ENCODE measurements at places on chromosomes 3 and 15.

DNA sequence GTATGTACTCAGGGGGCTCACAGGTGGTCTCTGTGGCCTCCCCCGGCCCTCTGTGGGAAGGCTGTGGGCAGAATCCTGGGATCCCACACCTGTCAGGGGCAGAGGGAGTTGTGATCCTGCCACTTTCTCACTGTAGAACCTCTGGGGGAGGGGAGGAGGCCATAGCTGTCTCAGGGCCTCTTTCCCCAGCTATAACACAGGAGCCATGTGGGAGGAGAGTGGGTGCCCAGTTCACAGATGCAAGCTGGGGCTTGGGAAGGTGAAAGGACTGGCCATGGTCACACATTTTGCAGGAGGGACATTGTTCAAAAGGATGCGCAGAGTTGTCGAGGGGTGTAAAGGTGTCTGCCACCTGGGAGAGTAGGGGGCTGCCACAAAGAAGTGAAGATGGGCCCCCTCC, 11.7 kb downstream of the MAPKAPK3 start:
- no peak for DNase-seq

DNA sequence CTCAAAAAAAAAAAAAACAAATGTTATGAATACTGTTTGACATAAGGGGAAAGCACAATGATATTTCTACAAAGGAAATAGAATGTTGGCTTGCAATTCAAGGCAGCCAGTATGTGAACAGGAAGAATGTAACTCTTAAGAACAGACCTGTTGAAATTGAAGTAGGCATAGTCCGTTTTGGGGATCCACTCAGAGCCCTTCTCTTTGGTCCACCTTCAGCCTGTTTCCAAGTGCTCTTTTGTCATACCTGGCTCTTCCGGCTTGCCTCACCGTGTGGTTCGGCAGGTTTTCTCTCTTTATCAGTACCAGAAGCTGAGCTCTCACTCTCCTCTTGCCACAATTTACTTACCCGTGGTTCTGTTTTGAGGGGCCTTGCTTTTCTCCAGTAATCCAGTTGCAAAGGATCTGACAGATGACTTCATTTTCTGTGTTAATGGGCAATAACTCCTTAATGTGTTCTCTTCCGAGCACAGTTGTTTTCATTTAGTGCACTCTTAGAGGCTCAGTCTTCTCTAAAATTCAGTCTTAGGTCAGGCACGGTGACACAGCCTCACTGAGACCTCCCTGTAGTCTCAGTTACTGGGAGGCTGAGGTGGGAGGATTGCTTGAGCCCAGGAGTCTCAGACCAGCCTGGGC, 6.7 kb downstream of the ABHD17C start:
- DNase-seq = no peak

DNA sequence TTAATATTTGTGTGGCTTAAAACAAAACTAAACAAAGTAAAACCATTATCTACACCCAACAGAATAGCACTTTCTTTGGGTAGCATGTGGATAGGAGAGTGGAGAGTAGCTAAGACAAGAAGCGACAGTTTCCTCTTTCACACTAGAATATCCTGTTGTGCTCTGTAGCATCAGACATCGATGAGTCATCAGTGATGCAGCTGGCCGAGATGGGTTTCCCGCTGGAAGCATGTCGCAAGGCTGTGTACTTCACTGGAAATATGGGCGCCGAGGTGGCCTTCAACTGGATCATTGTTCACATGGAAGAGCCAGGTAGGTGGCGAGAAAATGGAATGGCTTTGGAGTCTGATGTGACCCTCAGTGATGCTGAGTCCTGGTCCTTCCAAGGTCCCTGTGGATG, 108.1 kb downstream of the USP13 start:
- DNase-seq = no peak

DNA sequence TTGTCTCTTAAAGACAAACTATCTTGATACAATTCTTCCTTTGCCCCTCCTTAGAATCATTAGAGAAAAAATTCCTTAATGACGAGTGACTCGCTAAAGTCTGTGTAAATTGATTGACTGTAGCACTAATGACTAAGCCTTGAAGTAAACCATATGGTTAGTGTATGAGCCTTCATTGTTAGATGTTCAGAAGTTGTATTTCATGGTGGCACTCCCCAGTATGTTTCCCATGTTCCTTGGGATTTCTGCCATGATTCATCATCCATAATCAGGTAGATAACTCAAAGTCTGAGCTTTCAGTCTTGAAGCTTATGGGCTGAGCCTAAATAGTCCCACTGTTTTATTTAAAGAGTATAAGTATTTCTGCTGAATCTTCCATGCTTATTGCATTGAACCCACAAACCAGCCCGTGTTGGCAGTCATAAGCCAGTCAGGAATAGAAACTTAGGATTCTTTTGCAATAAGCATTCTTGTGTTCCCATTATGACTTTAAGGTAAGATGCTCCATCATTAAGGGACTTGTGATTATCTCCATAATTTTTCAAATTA, 371.2 kb upstream of the RARB start:
- DNase-seq = no peak

DNA sequence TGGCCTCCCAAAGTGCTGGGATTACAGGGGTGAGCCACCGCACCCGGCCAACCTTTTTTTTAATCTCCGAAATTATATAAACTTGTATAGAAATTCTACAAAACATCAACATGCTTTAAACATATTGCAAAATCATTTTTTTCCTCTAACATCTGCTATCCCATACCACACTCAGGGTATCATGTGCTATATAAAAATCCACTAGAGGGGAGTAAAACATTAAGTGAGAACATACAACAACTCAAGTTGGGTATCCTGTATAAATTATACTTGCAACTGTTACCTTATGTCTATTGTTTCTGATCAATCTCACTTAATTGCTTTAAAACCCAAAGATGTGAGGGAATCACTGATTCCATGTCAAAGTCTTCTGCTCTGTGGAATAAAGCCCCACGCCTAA, 71.9 kb upstream of the FBN1 start:
- DNase-seq = no peak

DNA sequence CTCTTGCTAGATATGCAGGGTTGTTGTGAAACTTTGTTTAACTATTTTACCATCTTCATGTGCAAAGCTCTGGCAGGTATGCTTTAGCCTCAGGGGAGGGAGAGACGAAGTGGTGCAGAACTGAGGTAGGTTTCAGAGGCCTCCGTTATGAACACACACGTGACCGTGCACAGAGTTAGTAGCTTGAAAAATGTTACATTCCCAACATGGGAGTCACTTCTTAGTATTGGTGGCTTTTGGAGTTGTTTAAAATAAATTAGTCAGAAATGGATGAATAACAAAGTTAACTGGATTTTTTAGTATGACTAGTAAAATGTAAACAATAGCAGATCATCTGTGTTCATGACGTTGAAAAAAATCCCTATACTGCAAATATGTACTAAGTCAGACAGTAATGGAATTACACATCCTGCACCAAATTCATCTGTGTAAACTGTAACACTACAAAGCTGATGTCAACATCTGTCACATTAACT, 279.6 kb downstream of the KLF13 start:
- DNase-seq = no peak

DNA sequence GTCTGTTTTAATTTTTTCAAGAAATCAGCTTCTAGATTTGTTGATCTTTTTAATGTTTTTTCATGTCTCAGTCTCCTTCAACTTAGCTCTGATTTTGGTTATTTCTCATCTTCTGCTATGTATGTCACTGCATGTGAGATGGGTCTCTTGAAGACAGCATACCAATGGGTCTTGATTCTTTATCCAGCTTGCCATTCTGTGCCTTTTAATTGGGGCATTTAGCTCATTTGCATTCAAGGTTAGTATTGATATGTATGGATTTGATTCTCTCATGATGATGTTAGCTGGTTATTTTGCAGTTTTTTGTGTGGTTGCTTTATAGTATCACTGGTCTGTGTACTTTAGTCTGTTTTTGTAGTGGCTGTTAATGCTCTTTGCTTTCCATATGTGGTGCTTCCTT, 39.4 kb downstream of the CEP63 start:
- no peak for DNase-seq

GRCh38 chr15:84829428-84829827, 12.3 kb downstream of the ALPK3 start:
- no peak for DNase-seq

GRCh38 chr3:120461416-120461815, 10.6 kb upstream of the FSTL1 start:
- no peak for DNase-seq

DNA sequence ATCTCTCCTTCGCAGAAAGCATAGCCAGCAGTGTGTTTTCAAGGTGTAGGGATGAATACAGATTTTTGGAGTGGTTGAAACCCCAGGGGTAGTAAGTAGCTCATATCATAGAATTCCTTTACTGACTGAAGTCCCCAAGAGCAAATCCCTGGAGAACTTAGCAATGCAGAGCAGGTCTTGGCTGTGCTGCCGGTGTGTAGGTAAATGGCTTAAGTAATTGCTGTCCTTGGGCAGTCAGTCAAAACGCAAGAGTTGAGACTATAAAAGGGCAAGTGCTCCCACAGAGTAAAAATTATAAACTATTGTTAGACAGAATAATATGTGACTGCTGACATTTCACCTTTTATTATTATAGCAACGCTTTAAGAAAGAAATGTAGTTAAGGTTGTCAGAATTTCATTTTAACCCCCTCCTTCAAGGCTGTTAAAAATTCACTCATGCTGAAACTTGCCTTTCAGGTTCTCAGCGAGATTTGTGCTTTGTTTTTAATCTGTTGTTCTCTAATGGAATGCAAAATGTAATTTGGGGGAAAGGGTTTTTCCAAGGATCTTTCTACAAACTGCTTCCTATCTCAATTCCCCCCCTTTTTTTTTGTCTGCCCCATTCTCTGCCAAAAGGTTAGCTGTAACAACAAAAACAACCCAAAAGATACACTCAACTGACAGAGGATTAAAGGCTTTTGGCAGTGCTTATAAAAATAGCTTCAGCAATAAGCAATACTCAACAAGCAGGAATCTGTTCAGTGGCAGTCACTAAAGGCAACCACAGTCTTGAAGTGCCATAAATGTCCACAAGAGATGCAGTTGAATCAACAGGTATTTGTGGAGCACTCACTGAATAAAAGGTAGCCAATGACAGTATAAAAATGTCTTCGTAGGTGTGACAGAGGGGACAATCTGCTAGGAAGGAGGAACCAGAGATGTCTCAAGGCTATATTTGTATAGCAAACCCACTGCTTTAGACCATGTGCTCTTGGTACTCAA, 105.3 kb downstream of the THRB start:
- DNase-seq = no peak

DNA sequence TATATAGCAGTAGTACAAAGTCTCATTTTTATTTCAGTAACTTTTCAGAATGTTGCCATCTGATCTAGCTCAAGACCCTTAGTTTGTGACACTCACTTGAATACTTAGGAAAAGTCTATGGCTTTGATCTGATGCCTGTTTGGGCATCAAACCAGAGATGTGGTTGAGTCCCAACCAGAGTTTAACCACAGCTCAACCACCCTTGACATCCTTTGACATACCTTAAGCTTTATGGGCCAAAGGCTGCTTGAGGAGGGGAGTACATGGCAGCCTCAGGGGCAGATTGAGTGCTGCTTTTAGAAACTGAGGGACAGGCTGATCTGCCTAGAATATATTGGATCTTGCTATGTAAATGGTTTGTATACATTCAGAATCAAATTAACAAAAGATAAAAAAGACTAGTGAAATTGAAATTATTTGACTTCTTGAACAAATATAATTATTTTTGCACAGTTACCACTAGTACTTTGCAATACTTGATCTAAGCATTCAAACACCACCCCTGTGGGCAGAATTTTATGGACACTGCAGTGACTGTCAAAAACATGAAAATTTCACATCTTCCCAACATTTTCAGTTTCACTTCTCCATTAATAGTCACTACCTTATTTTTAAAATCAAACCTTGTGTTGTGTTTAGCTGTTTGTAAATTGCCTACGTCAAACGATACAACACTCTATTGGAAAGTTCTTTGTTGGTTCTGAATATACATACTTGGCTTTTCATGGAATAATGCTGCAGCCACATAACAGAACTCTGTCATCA, 199.8 kb downstream of the UBE2E2 start:
- no peak for DNase-seq

DNA sequence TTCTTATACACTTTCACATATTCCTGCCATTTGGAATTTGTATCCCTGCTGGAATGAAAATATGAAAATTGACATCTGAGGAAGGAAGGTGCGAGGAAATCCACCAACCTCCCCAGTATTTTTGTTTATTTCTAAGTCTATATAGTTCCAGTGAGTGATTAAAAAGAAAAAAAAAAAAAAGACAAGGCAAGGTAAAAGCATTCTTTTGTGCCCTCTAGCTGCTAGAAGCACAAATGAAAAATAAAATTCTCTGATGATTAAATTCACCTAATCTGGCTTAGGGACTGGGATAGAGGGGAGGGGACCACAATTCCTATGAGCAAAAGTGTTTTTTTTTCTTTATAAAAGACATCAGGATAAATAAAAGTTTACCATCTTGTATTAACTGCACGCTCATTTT, 370.9 kb downstream of the NR2F2 start:
- DNase-seq = no peak

- DNase-seq = no peak
Observed at GRCh38 chr3:116873142-116873541, 163.6 kb downstream of the TUSC7 start.

- DNase-seq = no peak
Observed at GRCh38 chr3:122920986-122921385, 106.6 kb downstream of the SEMA5B start.

DNA sequence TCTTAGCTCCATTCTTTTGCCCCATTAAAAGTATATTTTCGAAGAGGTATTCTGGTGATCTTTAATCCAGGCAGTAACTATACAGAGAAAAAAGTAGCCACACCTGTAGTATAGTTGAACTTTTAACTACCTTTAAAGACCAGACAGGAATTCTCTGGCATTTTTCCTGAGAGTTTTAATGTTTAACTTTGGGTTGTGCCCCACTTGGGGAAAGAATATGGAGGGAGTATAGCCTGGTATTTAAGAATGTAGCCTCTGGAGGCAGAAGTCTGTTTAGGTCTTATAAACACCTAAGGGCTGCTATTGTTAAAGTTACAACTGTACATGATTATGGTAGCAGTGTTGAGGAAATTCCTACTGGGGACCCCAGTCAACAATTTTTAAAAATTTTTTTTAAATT, 19.3 kb downstream of the C3orf85 start:
- no peak for DNase-seq

- no peak for DNase-seq
Observed at GRCh38 chr3:150223558-150223957, 184.5 kb upstream of the TSC22D2 start.

GRCh38 chr15:39549912-39550311, 31.0 kb upstream of the THBS1 start:
- DNase-seq = no peak

- no peak for DNase-seq
Observed at GRCh38 chr15:90531147-90531546, 1.4 kb downstream of the CRTC3 start.

DNA sequence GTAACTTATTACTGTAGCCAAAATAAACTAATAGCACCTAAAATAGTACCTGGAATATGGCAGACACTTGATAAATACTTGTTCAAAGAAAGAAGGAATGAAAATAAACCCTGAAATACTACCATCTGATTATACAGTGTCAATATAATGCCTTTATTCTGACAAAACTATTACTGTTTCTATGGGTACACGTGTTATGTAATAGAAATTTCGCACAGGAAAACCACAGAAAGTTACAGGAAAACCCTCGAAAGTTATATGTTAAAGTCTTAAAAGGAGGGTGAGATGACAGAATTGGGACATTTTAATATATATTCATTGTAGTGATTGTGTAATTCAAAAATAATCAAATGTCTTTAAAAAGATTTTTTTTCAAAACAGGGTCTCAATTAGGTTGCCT, 28.8 kb downstream of the ETFA start:
- no peak for DNase-seq

GRCh38 chr3:54670201-54671000, 257.5 kb downstream of the LRTM1 start:
- no peak for DNase-seq

Data from activated CD4-positive, alpha-beta T cell treated with anti-CD3 and anti-CD28 coated beads for 24 hours (primary cell).